CD4-positive, alpha-beta T cell treated with Interleukin-12 subunit alpha and Interleukin-12 subunit beta, for 1 hour (primary cell): ENCODE measurements at places on chromosomes 11 and 22.

DNA sequence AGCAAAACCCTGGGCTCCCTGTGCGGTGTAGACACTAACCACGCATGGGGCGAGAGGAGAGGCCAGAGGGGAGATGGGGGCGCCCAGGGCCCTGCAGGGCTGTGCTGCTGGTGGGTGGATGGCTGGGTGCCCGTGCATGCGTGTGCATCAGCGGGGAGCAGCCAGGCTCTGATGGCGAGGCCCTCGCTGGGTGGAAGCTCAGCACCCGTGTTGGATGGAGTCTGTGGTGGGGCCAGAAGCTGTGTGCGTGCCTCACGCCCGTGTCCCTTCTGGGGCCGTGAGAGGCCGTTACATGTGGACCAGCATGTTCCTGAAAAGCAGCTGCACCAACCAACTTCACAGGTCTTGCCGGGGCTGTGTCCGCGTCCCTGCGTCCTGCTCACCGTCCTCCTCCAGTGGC is 33.4 kb downstream of the MUC6 start:
- no peak for DNase-seq

GRCh38 chr11:77091146-77091940 is 11.3 kb upstream of the OMP start:
- peak; percentile 79 for DNase-seq

DNA sequence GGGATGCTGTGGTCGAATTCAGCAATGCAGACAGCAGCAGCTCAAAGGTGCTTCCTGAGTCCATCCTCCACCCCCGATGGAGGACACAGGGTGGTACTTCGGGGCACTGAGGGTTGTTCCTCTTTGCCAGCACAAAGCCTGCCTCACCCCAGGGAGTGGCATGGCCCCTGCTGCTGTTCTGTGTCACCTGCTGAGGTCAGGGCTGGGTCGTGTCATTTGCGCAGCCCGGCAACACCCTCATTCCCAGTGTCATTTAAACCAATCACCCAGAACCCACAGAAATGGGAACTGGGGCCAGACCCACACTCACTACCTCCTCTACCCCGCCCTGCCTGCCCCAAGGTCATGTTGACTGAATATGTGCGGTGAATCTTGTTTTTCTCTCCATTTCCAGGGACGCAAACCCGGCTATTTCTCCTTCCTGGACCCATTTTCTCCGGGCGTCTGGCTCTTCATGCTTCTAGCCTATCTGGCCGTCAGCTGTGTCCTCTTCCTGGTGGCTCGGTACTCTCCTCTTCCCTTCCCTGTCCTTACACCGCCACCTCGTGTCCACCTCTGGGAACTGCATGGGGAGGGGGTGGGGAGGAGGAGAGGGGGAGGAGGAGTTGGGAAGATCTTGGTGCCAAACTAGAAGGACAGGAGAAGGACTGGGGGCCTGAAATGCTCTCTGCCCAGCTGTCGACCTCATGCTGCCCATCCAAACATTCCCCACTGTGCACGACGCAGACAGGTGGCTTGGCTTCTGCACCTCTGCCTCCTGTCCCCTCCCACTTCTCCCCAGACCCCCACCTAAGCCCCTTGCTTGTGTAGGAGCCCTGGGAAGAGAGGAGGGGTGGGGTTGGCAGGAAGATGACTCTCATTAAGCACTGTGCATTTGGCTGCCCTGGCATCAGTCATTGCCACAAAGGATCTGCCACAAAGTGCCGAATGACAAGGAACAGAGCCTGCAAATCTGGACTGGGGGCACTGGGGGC is 71.2 kb upstream of the TBCEL start:
- peak; percentile 49 for DNase-seq

DNA sequence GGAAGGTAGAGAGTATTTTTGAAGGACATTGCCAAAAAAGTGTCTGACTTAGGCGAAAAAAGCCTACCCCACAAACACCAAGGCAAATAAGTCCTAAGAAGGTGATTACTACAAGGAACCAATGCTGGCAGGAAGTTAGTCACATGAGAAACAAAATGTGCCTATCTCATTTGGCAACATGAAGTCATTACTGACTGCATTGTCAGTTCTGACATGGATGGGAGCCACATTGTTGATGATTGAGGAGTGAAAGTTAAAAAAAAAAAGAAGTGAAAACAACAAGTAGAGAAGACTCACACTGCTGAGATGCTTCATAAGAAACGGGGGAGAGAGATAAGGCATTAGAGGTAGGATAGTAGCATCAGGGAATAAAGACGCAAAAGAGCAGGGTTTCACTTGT is 141.5 kb upstream of the FAT3 start:
- DNase-seq: no peak

DNA sequence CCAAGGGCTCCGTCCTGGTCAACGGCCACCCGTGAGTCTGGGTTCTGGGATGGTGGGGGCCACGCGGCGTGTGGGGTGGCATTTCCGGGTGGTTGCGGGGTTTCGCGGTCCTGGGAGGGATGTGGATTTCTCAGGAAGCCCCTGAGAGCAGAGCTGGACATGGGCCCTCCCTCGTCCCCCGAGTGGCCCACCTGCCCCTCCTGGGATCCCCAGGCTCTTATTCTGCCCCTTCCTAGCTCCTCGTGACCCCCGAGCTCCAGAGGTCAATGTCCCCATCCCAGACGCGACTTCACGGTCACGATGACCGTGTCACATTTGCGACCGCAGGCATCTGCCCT is 4.4 kb downstream of the MUC5AC start:
- no peak for DNase-seq

DNA sequence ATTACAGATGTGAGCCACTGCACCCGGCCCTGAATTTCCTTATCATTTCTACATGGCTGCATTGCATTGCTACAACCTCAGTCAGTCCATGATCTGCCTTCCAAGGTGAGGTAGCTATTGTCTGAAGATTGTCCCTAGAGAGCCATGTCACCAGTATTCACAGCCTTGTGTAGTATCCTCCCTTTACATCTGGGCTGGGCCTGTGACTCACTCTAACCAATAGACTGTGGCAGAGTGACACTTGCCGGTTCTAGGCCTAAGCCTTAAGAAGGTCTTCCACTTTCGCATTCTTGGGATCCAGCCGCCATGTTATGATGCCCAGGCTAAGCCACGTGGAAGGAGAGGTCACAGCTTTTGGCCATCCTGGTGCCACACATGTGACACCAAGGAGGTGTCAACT is 10.1 kb upstream of the PLEKHB1 start:
- DNase-seq: no peak

GRCh38 chr11:121058941-121059340 is 35.0 kb downstream of the TBCEL start:
- DNase-seq: no peak

DNA sequence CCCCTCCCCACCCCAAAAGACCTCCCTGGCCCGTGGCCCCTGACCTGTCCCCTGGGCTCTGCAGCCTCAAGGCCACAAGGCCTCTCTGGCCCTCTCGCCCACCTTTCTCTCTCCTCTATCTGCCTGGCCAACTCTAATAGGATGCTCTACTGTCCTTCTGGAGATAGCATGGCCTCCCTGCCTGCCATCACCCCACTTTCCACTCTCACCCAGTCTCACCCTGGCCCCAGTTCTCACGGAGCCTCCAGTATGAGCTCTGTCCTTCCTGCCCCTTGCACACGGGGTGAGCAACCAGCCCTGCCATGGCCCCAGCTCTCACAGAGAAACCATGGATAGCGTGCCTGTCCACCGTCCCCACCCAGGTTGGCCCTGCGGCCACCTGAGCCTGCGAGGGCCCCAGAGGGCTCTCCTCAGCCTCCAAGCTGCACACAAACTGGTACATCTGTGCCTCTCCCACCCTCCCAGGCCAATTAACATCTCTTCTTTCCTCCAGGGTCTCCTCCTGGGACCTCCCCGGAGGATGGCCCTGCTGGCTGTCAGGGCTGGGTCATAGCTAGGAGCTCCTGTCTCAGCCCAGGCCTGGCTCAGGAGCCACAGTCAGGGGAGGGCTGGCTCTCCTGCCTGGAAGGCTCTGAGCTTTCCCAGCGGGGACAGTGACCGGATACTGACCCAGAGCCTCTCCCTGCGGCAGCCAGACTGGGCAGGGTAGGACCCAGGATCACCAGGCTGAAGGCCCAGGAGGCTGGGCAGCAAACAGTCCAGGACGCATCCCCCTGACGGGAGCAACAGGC is 22.3 kb downstream of the RTN4R start:
- no peak for DNase-seq

DNA sequence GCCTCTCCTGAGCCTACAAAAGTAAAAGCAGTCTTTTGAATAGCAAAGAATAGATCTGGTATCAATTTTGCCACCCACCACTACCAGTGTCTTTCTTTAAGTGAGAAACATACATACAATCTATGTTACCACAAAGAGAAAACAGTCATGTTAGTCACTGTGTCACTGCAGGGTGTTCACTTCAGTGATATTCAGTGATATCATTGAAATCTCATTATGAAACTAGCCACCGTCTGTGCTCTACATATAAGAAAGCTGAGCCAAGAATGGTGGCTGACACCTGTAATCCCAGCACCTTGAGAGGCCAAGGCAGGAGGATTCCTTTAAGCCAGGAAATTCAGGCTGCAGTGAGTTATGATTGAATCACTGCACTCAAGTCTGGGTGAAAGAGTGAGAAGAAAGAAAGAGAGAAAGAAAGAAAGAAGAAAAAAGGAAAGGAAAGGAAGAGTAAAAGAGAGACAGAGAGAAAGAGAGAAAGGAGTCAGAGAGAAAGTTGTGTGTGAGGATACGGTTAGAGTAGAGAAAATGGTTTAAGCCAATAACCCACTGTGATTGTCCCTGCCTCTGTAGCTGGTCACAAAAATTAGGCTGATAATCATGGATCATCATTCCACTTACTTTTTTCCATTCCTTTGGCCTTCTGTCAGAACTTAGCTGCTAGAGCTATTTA is 847.1 kb downstream of the FAM181B start:
- DNase-seq: no peak
